Naive thymus-derived CD8-positive, alpha-beta T cell (primary cell): ENCODE measurements at places on chromosomes 5 and 9. TPM values are rescaled to one million over a fixed set of nuclear protein-coding genes. Genes with fewer than 3 reads are reported as not detected.

GRCh38 chr9:33480976-33481375 lies 7.3 kb upstream of the NOL6 start:
- no peaks in the 10 kb centered on the region for H3K4me1 ChIP-seq
- H3K4me3 ChIP-seq, result no peak overlapping the region
- H3K27ac ChIP-seq, result no peak overlapping the region

DNA sequence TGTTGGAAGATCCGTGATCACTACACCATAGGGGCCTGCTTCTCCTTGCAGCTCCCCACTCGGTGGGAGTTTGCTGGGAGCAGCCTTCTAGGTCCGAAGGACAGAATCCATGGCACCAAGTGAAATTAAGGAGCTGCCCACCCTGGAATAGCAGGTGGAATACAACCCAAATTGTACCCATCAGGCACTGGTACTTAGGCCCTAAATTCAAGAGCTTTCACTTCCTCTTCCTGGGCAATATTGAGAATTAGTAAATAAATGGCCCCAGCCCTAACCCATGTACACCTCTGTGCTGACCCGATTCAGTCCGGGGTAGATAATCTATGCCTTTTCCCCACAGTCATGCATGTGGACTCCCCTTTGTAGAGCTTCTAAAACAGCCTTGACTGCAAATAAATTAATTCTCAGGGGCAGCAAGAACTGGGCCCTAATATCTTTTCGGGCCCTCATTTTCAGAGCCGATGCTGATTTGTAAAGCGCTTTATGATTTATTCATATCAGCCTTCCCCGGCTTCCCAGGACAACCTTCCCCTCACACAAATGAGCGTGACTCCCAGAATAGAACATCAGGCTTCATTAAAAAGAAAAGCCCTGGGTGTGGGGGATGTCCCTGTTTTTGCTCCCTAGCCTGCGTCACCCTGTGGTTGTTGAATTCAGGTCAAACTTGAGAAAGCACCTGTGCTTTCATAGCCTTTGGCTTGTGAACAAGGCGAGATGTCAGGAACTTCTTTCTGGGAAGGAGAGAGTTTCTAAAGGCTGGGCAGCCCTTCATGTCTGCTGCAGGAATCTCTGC lies 126.1 kb upstream of the TBC1D2 start:
- H3K27me3 ChIP-seq, result no peaks in the 10 kb centered on the region
- H3K36me3 ChIP-seq, result no peaks in the 10 kb centered on the region
- no peaks in the 10 kb centered on the region for H3K4me1 ChIP-seq

- DNase-seq, result no peak
- H3K36me3 ChIP-seq, result peaks cover 1% of the 10 kb centered on the region
- H3K27me3 ChIP-seq, result peaks cover 35% of the 10 kb centered on the region
- no peak overlapping the region for H3K4me3 ChIP-seq
- H3K4me1 ChIP-seq, result no peaks in the 10 kb centered on the region
- H3K27ac ChIP-seq, result no peak overlapping the region
Observed at GRCh38 chr9:83059417-83059816, 3.5 kb downstream of the RASEF start.

GRCh38 chr5:168612123-168612522 lies 33.0 kb upstream of the PANK3 start:
- H3K27ac ChIP-seq, result no peak overlapping the region
- H3K4me1 ChIP-seq, result peaks cover 9% of the 10 kb centered on the region
- no peak for DNase-seq
- H3K27me3 ChIP-seq, result no peaks in the 10 kb centered on the region

DNA sequence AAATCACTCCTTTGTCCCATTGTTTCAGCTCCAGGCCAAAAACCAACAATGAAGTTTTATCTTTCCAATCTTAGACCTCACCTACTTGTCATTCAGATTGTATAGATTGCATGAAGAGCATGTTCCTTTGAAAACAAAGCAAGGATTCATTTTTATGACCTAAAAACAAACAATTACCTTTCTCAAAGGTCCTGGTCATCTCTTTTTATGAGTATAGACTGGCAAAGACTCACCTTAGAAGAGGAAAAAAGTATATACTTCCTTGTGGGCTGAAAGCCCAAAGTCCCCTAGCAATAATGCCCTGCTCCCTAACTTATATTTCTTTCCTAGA lies 28.4 kb upstream of the TLE1 start:
- H3K27ac ChIP-seq, result no peak overlapping the region
- H3K27me3 ChIP-seq, result no peaks in the 10 kb centered on the region
- no peaks in the 10 kb centered on the region for H3K4me1 ChIP-seq
- no peak for DNase-seq
- H3K36me3 ChIP-seq, result no peaks in the 10 kb centered on the region

- H3K27ac ChIP-seq, result no peak overlapping the region
- peaks cover 1% of the 10 kb centered on the region for H3K27me3 ChIP-seq
- H3K36me3 ChIP-seq, result no peaks in the 10 kb centered on the region
- no peak for DNase-seq
- H3K4me1 ChIP-seq, result no peaks in the 10 kb centered on the region
Observed at GRCh38 chr9:105204416-105204815, 40.0 kb upstream of the SLC44A1 start.

DNA sequence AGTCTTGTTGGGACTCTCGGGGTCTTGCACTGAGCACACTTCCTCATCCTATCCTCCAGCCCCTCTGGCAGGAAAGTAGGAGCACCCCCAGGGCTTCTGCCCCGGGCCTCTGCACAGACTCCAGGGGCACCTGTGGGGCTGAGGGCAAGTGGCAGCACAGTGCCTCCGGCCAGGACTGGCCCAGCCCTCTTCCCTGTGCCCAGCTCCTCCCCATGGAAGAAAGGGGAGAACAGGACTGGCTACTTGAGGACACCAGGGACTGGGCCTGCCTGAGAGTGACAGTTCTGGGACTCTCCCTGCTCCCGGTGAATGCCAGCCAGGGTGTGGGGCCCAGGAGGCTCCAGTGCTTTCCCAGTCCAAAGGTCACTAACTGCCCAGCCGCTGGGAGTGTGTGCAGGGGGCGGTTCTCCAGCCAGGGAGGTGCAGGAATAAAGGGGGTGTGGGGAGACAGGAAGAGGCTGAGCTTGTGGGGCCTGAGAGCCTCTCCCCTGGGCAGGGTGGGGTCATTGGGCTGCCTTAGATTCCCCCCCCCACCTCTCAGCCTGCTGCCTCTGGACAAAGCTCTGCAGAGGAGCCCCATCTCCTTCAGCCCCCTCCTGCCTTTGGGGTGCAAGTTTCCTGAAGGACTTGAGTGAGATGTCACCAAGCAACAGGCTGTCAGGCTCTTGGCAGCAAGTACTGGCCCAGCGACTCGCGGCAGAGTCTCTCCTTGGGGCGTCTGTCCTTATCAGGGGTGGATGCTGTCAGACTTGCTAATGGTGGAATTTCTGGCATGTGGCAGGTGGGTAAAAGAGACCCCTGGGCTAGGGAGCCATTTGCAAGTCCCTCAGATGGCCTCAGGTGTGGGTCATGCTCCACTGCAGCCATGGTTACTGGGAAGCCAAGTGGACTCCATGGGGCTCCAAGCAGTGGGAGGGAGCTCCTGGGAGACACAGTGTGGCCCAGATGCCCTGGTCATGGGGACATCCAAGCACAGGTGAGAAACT lies 19.1 kb upstream of the JADE2 start:
- no peaks in the 10 kb centered on the region for H3K27me3 ChIP-seq
- H3K4me1 ChIP-seq, result peaks cover 20% of the 10 kb centered on the region
- H3K36me3 ChIP-seq, result no peaks in the 10 kb centered on the region
- no peak overlapping the region for H3K4me3 ChIP-seq

DNA sequence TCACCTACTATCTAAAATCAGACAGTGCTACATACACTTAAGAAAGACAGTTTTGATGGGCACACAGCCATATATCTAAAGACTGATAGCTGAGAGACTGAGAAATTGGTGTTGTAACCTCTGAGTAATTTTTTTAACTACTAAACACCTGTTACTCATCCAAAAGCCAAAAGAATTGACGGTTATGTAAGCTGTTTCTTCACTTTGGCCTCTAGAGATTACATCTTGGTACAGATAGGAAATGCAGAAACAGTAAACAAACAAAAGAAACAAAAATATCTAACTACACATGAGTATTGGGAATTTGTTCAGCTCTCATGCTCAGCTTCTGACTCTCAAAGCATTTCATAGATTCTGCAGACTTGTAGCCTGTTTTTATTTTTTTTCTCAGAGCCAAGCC lies 152.1 kb upstream of the GAS1 start:
- no peaks in the 10 kb centered on the region for H3K36me3 ChIP-seq
- no peak for DNase-seq
- no peaks in the 10 kb centered on the region for H3K4me1 ChIP-seq
- H3K27ac ChIP-seq, result no peak overlapping the region
- peaks cover 14% of the 10 kb centered on the region for H3K27me3 ChIP-seq

DNA sequence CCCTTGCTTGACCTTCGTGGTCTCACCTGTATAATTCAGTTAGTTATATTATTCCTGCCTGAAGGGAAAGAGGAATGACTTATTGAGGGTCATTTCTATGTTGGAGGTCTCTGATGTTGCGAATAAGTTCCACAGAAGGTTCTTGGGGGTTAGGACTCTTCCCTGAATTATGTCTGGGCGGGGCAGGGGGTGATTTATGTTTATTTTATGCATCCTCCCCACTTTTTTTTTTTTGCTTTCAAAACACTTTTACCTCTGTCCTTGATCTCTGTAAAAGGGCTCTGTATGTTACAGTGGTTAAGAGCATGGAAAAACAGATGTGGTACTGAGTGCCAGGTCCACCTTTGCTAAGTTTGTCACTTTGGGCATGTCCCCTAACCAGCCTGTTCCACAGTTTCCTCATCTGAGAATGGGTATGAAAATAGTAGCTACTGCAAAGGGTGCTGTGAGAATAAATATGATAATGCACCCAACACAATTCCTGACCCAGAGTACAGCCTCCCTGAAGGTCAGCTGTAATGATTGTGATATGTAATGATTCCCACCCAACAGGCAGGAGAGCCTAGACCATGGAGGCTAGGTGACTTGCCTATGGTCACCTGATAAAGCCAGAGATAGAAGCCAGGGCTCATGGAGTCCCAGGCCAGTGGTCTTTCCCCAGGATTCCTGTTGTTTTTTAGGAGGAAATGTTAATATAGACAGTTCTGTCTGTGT lies 54.8 kb downstream of the SLC22A5 start:
- peak overlapping the region; percentile 82 for H3K27ac ChIP-seq
- peaks cover 100% of the 10 kb centered on the region for H3K4me1 ChIP-seq
- no peak for DNase-seq
- peaks cover 19% of the 10 kb centered on the region for H3K36me3 ChIP-seq
- peak overlapping the region; percentile 76 for H3K4me3 ChIP-seq

- no peak overlapping the region for H3K4me3 ChIP-seq
- no peak overlapping the region for H3K27ac ChIP-seq
- H3K36me3 ChIP-seq, result no peaks in the 10 kb centered on the region
- DNase-seq, result no peak
- H3K4me1 ChIP-seq, result no peaks in the 10 kb centered on the region
Observed at GRCh38 chr5:125038477-125038876, 292.0 kb upstream of the ZNF608 start.

SPINK6 gene
- not detected for total RNA-seq

INSL6 gene
- not detected for total RNA-seq

CDC14B gene
- 10.4 TPM for total RNA-seq

- no peaks in the 10 kb centered on the region for H3K27me3 ChIP-seq
- peaks cover 29% of the 10 kb centered on the region for H3K4me1 ChIP-seq
- H3K4me3 ChIP-seq, result no peak overlapping the region
- H3K36me3 ChIP-seq, result peaks cover 3% of the 10 kb centered on the region
- H3K27ac ChIP-seq, result no peak overlapping the region
Observed at GRCh38 chr5:40776658-40776977, 20.9 kb upstream of the TTC33 start.

VCAN gene
- total RNA-seq, result 0.55 TPM

IL3 gene
- not detected for total RNA-seq

DNA sequence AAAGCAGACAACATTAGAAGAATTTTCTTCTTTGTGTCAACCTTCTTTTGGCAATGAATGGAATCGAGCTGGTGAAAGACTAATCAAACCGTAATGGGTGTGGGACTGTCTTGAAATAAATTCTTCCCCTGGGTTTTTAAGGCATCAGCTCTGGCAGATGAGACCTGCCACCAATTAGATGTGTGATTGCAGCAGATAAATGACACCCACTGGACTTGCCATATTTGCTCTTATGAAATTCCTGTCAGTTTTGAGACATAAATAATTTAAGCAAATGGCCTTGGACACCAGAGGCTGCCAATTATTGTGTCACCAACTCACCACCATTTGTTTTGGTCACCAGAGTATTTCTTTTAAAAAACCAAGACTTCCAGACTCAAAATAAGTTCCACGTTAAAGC lies 135.9 kb upstream of the RGMB start:
- H3K27me3 ChIP-seq, result peaks cover 2% of the 10 kb centered on the region
- no peaks in the 10 kb centered on the region for H3K36me3 ChIP-seq
- no peak overlapping the region for H3K27ac ChIP-seq
- H3K4me3 ChIP-seq, result no peak overlapping the region

- H3K4me1 ChIP-seq, result no peaks in the 10 kb centered on the region
- no peak overlapping the region for H3K27ac ChIP-seq
- DNase-seq, result no peak
- no peaks in the 10 kb centered on the region for H3K27me3 ChIP-seq
Observed at GRCh38 chr5:143635146-143635752, 176.7 kb upstream of the HMHB1 start.

GARIN3 gene
- total RNA-seq, result not detected

DNA sequence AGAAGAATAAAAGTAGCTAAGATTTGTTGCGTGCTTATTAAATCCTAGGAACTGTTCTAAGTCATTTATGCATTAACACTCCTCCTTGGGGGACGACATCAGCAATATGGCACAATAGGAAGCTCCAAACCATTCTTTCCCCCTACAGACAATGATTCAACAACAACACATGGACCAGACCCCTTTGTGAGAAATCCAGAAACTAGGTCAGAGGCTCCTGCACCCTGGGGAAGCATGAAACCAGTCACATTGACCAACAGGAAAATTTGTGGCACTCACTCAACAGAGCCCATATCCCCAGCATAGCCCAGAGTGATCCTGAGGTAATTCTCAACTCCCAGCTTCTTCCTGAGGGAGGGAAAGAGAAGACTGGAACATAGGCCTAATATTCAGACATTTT lies 294.4 kb downstream of the HINT1 start:
- no peak overlapping the region for H3K27ac ChIP-seq
- H3K27me3 ChIP-seq, result no peaks in the 10 kb centered on the region
- no peak overlapping the region for H3K4me3 ChIP-seq
- no peak for DNase-seq

GRCh38 chr5:113678924-113679575 lies 165.6 kb downstream of the YTHDC2 start:
- no peak overlapping the region for H3K27ac ChIP-seq
- no peak overlapping the region for H3K4me3 ChIP-seq
- no peaks in the 10 kb centered on the region for H3K36me3 ChIP-seq

- no peak for DNase-seq
- peaks cover 48% of the 10 kb centered on the region for H3K27me3 ChIP-seq
- H3K4me1 ChIP-seq, result peaks cover 18% of the 10 kb centered on the region
- H3K36me3 ChIP-seq, result no peaks in the 10 kb centered on the region
- no peak overlapping the region for H3K27ac ChIP-seq
- H3K4me3 ChIP-seq, result peak overlapping the region; percentile 74
Observed at GRCh38 chr9:105656131-105656921, 5.9 kb upstream of the TAL2 start.

TNIP1 gene
- 140 TPM for total RNA-seq

- H3K4me3 ChIP-seq, result no peak overlapping the region
- no peak overlapping the region for H3K27ac ChIP-seq
- DNase-seq, result no peak
- no peaks in the 10 kb centered on the region for H3K27me3 ChIP-seq
- H3K36me3 ChIP-seq, result peaks cover 6% of the 10 kb centered on the region
Observed at GRCh38 chr9:72564479-72565281, 43.3 kb downstream of the TMC1 start.

NR2F1-AS1 gene
- not detected for total RNA-seq

TNFSF8 gene
- total RNA-seq, result 15.9 TPM

ADAMTS19 gene
- not detected for total RNA-seq
